ENCODE measurements at places on chromosomes 6 and 20. TPM values are rescaled to one million over a fixed set of nuclear protein-coding genes. Genes with fewer than 3 reads are reported as not detected.

SDHAF4 gene
- 4.9 TPM for total RNA-seq

KIF6 gene
- 0.19 TPM for total RNA-seq

BPIFB6 gene
- not detected for total RNA-seq

FNDC1 gene
- total RNA-seq: under 0.01 TPM

RIPOR3 gene
- total RNA-seq: 0.13 TPM

PTCHD4 gene
- 1.2 TPM for total RNA-seq

DLK2 gene
- not detected for total RNA-seq

COL11A2 gene
- 0.13 TPM for total RNA-seq

RAET1G gene
- total RNA-seq: 2.6 TPM

LHFPL5 gene
- total RNA-seq: not detected

CPNE1 gene
- 146 TPM for total RNA-seq

ARMH2 gene
- not detected for total RNA-seq

PAX1 gene
- total RNA-seq: not detected

LINC00237 gene
- total RNA-seq: not detected

LST1 gene
- total RNA-seq: not detected

Measured in aortic smooth muscle cell (primary cell).